ENCODE measurements at places on chromosomes 12 and 14.

DNA sequence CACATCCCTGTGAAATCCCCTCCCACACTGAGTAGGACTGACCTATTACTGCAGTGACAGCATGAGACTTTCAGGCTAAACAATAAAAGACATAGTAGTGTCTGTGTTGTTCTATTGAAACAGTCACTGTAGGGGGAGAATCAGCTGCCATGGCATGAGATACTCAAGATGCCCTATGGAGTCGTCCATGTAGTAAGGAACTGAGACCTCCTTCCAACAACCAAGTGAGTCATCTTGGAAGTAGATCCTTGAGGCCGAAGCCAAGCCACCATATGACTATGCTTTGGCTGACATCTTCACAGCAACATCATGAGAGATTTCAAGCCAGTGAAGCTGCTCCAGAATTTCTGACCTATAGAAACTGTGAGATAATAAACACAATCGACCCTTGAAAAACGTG, 12.1 kb upstream of the LRP6 start:
- DNase-seq, result no peak

- DNase-seq, result no peak
Observed at GRCh38 chr12:19154686-19155085, 25.2 kb downstream of the PLEKHA5 start.

GRCh38 chr14:56379956-56380355, 199.6 kb upstream of the TMEM260 start:
- DNase-seq, result no peak

DNA sequence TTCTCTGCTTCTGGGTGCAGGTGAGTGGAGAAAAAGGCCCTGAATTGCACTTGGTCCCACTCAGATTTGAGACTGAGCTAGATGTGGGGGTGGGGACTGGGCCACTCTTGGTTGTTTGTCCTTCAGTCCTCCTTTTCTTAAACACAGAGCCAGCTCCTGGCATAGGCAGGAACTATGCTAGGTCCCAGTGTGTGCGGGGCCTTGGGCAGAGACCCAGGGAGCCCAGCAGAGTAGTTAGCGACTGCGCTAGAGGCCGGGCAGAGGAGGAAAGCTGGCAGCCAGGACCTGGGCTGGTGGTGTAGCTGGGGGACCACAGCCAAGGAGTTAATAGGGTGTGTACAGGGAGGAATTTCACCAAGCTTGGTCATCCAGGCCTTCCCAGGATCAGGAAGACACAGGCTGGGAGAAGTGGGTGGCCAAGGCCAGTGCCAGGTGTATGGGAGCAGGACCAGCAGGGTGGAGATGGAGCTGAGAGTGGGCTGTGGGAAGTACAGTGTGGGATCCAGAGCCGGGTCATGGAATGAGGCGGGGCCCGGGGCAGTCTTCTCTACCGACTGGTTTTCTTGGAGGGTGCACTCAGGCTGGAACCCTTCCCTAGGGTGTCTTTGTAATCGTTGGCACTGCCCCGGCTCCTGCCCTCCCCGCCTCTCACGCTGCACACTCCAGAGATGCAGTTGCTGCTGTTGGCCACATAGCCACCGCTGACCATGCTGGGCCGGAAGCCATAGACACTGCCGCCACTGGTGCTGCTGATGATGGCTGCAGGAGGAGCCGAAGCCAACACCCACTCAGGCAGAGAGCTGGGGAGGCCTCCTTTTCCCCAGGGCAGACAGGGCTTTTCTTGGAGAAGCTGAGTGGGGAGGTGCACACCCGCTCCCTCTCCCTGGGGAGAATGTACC, 8.7 kb downstream of the KRT71 start:
- DNase-seq, result no peak

GRCh38 chr14:89881839-89882238, 72.7 kb downstream of the EFCAB11 start:
- DNase-seq, result no peak

GRCh38 chr12:57838594-57839302, 7.8 kb downstream of the CTDSP2 start:
- DNase-seq, result peak; percentile 26

GRCh38 chr12:90368081-90368480, 586.9 kb downstream of the CCER1 start:
- DNase-seq, result no peak

Measured in CD4-positive, alpha-beta T cell treated with Interleukin-6 at 100 ng/mL for 8 hours (primary cell).